Bronchial smooth muscle cell (primary cell): ENCODE measurements at places on chromosomes 1 and 21. TPM values are rescaled to one million over a fixed set of nuclear protein-coding genes. Genes with fewer than 3 reads are reported as not detected.

Gene HTR6
- under 0.01 TPM in 1 of 2 replicates, not detected in the other for total RNA-seq

Gene SPRR3
- total RNA-seq: 0.43 TPM in 1 of 2 replicates, not detected in the other

Gene BMP8B
- under 0.01 TPM in 1 of 2 replicates, not detected in the other for total RNA-seq

Gene E2F2
- total RNA-seq: under 0.01 TPM in 1 of 2 replicates, not detected in the other

Gene NAV1
- total RNA-seq: 11.2 and 14.3 TPM in 2 replicates

Gene GFI1
- total RNA-seq: not detected in 2 replicates

Gene KRTAP10-7
- not detected in 2 replicates for total RNA-seq

Gene PLEKHG5
- 11.2 and 15.4 TPM in 2 replicates for total RNA-seq

Gene TNNT2
- not detected in 2 replicates for total RNA-seq

Gene VHLL
- 0.17 TPM in 1 of 2 replicates, not detected in the other for total RNA-seq

Gene ATF6
- 11.2 and 12.9 TPM in 2 replicates for total RNA-seq

Gene EFNA4
- total RNA-seq: 2.4 and 3.6 TPM in 2 replicates

Gene ADORA3
- 0.16 and 0.17 TPM in 2 replicates for total RNA-seq
